ENCODE measurements at places on chromosomes 6 and 20.

DNA sequence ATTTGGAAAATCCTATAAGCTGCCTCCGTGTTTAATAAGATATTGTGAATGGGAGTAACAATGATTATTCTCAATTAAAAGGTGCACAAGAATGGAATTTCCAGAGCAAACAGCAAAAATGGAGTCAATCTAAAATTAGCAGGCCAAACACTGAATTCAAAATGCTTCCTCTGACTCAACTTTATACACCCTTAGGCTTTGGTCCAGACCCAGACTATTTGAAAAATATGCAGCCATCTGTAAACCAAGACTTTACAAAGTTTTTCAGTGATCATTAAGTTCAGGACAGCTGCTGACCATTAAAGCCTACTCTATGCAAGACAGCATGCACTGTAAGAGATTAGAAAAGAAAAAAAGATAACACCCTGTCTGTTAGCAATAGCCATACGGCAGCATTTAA is 39.4 kb upstream of the CCN6 start:
- DNase-seq: no peak

DNA sequence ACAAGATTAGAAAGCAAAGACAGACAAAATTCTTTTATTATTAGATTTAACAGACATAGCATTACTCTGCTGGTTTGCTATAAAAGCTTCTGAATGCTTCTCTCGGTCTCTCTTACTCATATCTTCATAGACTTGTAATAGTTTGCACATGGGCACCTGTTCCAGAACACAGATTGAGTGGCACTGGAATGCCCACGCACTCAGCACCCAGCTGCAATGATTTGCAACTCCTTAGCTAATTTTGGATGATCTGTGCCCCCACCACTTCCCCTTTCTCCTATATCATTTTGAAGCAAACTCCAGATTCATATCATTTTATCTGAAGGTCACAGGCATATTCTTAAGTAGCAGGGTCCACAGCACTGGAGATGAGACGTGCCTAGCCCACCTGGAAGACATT is 148.8 kb downstream of the CFAP61 start:
- no peak for DNase-seq

GRCh38 chr6:159578629-159579028 is 114.4 kb downstream of the SOD2 start:
- DNase-seq: no peak

GRCh38 chr6:149493761-149494320 is 9.0 kb upstream of the ZC3H12D start:
- DNase-seq: no peak

DNA sequence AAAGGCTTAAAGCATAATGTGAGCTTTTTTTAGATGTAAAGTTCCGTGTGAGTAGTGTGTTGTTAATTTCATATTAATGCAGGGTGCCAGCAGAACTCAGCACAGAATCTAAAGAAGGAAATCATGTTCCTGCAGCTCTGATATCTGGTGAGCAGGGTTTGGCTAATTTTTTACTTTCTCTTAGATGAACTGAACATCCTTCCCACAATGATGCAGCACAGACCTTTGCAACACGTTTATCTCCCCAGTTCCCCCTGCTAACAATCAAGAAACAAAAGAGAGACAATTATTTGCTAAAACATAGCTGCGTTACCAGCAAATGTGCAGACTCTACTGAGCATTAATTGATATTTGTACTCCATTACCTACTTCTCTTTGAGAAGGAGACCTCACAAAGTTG is 39.1 kb upstream of the ATXN1 start:
- no peak for DNase-seq

DNA sequence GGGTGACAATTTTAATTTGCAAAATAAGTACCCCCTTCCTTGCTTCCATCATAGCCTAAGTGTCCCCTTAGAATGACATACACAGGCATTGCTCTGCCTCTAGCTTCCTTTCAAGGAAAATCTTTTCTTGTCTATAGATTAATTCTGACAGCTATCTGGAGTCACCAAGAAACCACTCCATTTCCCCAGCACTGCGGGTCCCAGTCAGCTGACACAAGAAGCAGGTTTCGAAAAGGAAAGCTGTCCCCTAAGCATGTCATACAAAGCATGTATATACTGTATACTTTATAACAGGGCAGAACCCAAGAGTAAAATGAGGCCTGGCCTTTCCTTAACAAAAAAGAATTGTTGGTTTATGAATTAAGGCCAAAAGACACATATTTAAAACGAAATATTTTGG is 273.5 kb downstream of the BTBD9 start:
- no peak for DNase-seq

DNA sequence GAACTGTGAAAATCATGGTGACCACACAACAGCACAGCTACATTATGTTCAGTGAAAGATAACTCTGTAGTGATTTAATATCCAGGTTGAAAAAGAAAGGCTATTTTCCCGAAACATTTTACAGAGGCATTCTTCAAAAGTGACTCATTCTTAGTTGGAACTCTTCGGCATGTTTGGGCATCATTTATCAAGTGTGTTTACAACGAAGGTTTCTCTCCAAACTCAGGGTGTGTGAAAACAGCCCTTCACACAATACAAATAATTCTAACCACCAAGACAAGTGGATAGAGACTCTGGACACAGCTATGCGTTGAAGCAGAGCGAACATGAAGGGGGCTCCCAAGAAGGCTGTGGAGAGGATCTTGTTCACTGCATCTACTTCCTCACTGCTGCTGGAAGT is 57.6 kb downstream of the CBLN4 start:
- DNase-seq: no peak
